ENCODE measurements at places on chromosomes 2 and 18.

DNA sequence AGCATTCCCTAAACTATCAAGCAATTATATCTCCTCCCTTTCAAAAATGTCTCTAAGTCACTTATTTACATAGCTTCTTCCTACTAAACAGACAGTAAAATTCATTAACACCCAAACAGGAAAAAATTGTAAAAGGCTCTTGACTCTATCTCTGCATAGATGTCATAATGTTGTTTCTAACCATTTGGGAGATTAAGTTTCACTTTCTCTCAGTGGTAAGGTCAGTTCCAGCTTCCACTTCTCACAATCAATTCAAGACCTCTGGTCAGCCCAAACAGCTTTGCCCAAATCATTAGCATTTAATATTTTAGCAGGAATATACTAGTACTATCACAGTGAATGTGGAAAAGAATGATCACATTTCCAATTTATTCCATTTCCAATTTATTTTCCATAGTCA lies 374.3 kb upstream of the MC4R start:
- no peak for DNase-seq

GRCh38 chr2:152221839-152222238 lies 46.3 kb upstream of the STAM2 start:
- DNase-seq = no peak

GRCh38 chr2:198901894-198902293 lies 555.8 kb downstream of the SATB2 start:
- DNase-seq = no peak

DNA sequence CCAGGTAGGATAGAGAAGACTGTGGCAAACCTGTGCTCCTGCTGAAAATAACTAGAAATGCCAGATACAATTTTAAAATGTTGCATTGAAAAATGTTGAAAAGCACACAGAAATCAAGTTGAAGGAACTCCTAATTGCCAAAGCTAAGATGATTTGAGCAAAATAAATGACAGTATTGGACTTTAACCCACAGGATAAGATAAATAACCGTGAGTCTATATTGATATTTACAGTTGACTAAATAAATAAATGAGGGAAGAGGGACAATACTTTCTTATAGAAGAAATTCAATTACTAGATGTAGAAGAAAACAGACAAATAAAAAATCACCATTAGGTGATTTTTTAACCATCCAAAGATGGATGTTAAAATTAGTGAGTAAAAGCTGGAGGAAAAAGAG lies 59.0 kb downstream of the CWC22 start:
- DNase-seq = no peak

- no peak for DNase-seq
Observed at GRCh38 chr2:113077921-113078320, 10.2 kb downstream of the IL1F10 start.

Data from NCI-H2171 treated with DMSO at 0.1 percent for 48 hours (cell line).